HepG2 (cell line): ENCODE measurements at places on chromosomes 13 and 19. TPM values are rescaled to one million over a fixed set of nuclear protein-coding genes. Genes with fewer than 3 reads are reported as not detected.

- DNase-seq: peak; percentile 78
These were observed 32.8 kb downstream of the ATP11A start for GRCh38 chr13:112722433-112723263.

The PNKP gene
- 12.7 and 17.0 TPM in 2 replicates for polyA plus RNA-seq

The WDR62 gene
- polyA plus RNA-seq: 5.4 and 5.8 TPM in 2 replicates

DNA sequence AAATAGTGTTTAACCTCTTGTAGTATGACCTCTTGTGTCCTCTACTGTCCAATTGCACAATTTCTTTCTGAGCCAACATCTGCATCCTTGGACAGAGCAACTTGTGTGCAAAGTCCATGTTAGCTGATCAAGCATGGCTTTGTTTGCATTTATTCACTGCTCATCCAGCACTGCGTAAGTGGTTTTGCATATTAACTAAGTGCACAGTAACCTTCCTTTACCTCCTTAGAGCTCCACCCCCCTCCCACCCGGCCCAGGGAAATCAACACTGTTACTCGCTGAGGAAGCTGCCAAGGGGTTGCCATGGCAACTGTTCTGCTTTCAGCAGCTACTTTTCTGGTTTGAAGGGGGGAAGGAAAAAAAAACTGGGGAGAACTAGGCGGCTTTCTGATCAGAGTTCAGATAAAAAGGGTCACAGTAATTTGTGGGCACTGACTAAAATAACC lies 153.5 kb upstream of the KLF12 start:
- peak; percentile 89 for DNase-seq

The FUT1 gene
- polyA plus RNA-seq: 1.1 and 1.5 TPM in 2 replicates

- no peak for DNase-seq
These were observed 17.4 kb downstream of the PIP5K1C start for GRCh38 chr19:3682741-3683404.
